ENCODE measurements at places on chromosomes 11 and 22.

- peak; percentile 28 for DNase-seq
Observed at GRCh38 chr11:125591649-125592304, 875 bp upstream of the STT3A start.

DNA sequence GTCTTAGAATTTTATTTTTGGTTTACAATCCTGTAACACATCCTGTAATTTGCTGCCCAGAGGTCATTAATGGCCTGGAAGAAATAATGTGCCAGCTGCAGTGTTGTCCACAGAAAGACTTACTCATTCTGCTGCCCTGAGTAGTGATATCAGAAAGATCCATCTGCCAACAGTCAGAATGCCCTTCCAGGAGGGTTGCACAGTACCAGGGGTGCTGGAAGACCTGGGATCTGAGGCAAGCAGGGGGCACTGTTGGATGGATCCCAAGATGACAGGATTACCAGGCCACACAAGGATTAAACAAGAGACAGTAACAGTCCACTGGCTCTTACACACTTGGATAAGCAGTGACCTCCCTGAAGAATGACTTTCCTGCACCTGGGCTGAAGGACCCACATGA, 93.8 kb upstream of the TOP3B start:
- no peak for DNase-seq

DNA sequence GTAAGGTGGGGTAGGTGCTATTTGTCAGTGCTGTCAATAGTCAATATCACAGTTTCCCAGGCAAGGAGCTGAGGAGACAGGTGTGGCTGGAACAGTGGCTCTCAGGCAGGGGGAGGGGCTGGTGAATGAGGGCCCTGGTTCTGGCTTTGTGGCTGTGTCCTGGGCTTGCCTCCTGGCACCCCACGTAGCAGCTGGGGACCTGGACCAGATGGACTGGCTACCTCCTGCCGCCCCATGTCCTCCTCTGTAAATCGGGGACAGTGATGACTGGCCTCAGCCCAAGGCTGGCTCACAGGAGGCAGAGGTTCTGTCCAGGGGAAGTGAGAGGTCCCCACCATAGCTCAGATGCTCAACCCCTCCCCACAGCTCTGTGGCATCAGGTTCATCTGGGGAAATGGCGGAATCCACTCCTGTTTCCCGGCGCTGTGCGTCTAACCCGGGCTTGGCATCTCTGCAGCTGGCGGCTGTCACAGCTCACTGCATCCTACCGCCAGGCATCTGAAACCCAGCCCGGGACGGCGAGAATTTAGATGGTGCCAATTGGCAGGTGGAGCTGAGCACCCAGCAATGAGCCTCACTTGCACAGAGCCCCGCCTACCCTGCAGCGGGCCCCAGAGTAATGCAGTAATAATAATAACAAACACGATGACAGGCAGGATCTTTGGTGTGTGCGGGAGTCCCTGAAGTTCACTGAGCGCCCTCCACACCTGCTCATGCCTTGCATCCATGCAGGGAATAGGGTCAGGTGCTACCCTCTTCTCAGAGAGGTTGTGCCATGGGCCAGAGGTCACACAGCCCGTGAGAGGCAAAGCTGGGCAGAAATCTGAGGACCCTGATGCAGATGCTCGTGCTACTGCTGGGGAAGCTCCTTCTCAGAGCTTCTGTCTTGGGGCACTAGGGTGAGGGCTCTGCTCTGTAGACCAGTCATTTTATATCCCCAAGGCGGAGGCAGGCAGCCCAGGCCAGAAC, 27.8 kb upstream of the SHISAL1 start:
- no peak for DNase-seq

GRCh38 chr11:70865356-70865755, 387.0 kb downstream of the SHANK2 start:
- DNase-seq, result no peak

DNA sequence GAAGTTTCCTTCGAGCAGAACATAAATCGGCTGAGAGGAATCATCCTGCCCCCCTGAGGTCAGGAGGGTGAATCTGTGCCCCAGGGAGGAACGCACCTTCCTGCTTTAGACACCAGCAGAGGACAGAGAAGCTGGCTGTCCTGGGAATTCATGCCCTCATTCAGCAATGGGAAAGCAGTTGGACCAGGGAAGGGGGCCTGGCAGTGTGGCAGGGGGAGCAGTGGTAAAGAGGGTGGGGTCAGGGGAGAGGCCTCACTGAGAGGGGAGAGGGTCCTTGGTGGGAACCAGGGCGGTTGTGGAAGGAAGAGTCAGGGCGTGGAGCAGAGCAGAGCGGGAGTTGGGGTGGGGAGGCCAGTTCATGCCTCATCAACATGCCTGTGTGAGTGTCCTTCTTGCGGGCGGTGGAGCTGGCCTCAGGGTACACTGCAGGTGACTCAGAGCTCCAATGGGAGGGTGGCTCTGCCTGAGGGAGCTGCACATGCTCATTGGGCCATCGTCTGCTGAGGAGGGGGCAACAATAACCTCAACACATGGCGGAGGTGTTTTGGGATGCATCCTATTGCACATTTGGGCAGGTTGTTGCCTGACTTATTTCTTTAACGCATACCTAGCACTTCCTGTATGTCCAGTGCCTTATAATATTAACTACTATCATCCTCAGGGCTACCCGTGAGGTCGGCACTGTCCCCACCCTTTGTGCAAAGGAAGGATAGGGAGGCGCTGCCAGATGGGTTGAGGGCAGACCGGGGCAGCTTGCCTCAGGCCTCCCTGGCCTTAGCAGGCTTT, 23.2 kb downstream of the MED15 start:
- DNase-seq, result no peak

DNA sequence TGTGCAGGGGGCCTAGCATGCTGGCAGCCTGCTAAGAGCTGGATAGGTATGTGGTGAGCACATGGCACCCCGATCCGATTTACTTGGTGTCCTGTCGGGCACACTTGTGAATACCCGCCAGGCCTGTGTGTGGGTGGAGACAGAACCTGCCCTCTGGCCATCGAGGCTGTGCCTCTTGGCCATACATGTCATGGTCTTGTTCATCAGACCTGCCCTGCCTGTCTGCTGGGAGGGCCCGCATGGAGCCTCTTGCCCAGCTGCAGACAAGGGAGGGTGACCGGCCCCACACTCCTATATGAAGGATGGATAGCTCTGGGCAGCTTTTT, 310.2 kb downstream of the TBC1D22A start:
- DNase-seq, result no peak

DNA sequence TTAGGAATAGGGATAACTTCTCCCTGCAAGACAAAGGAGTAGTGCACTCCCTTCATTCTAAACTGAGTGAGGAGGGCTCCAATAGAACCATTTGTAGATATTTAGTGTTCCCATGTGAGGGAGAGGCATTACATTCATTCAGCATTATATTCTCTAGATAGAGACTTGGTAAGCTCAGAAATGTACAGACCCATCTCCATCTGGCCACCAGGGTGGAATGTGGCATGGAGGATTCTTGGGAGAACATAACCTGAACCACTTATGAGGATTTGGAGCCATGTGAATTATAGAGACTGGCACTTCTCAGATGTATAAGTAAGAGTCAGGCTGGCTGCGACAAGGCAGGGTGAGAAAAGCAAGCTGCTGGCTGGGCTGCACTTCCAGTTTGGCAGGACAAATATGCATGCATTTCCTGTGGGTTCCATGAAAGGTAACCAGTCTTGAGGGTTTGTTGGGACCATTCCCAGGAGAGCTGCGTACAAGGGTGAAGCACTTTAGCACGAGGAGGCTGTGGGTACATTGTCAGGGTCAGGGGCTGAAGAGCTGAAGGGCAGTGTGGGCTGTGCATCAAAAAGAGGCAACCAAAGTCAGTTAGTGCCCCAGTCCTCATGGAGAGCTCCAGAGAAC, 9.2 kb downstream of the RRP8 start:
- DNase-seq, result no peak

GRCh38 chr11:130775306-130776060, 140.8 kb downstream of the SNX19 start:
- no peak for DNase-seq

GRCh38 chr11:128741916-128742315, 48.0 kb downstream of the FLI1 start:
- no peak for DNase-seq

GRCh38 chr11:94405062-94405833, 4.0 kb upstream of the GPR83 start:
- DNase-seq, result no peak

- no peak for DNase-seq
Observed at GRCh38 chr22:49613511-49614270, 214.0 kb downstream of the BRD1 start.

DNA sequence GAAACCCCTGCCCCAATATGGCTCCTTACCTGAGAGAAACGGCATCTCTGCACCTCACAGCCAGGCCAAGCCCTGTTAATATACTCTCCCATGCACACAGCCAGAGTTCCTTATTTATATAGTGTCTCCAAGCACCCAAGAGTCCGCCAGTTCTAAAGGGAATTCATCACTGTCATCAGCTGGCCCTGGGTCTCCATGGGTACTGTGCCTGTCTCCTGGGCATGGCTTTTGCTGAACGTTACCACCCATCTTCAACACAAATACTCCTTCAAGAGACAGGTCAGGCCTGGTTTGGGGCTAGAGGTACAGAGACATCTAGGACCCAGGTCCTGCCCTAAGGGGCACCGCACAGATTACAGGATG, 1.6 kb upstream of the ATG16L2 start:
- no peak for DNase-seq

DNA sequence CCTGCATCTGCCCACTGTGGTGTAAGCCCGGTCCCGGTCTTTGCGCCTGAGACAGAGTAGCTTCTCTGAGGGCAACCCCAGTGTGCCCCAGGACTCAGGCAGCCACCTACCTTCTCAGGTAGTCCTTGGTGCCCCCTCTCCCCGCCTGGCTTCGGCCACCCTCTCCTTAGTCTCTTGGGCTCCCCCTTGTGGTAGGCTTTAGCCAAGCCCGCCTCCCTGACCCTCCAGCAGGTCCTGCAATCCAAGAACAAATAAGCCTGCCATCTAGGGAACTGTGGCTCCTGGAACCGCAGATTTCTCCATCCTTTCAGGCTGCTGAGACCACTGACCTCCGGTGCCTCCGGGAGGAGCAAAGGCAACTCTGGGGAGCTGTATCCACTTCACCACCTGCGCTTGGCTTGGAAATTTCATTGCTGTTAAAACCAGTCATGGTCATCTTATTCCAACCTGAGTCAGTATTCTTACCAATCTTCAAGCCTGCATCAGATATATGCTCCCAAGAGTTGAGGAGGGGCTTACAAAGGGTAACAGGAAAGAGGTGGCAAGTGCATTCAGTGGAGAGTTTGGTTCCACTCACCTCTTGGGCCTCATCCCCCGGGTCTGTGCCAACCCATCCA, 52.8 kb upstream of the TENM4 start:
- peak; percentile 64 for DNase-seq

DNA sequence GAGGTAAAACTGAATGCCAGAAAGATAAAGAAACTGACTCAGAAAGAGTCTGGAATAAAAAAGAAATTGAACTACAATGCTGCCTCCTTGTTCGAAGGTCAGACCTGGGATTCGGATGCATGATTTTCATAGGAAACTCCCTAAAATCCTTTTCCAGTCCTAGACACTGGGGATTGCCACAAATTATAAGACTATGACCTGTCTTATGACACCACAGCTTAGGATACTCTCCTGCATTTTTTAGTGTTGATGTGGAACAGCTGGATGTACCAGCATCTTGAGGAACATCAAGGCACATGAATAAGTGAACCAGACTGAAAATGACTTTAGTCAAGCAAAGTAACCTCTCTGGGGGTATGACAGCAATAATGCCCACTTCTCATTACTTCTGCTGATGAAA, 9.0 kb downstream of the KIRREL3 start:
- no peak for DNase-seq

DNA sequence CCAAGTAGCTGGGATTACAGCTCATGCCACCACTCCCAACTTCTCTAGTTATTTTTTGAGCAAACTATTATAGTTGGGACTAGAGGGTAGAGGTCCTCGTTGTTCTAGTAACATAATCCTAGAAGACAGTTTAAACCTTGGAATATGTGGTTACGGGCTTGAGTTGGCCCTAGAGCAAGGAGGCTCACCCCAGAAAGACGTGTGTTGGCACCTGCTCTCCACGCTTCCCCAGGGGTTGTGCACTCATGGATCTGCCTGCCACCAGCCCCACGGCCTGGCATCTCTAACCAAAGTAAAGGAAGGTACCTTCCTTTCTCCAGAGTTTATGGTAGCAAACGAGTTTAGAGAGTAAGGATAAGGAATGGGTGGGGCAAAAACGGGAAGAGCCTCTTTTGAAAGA, 79.0 kb downstream of the SCN3B start:
- no peak for DNase-seq

GRCh38 chr22:47371263-47372090, 609.0 kb downstream of the TBC1D22A start:
- no peak for DNase-seq

DNA sequence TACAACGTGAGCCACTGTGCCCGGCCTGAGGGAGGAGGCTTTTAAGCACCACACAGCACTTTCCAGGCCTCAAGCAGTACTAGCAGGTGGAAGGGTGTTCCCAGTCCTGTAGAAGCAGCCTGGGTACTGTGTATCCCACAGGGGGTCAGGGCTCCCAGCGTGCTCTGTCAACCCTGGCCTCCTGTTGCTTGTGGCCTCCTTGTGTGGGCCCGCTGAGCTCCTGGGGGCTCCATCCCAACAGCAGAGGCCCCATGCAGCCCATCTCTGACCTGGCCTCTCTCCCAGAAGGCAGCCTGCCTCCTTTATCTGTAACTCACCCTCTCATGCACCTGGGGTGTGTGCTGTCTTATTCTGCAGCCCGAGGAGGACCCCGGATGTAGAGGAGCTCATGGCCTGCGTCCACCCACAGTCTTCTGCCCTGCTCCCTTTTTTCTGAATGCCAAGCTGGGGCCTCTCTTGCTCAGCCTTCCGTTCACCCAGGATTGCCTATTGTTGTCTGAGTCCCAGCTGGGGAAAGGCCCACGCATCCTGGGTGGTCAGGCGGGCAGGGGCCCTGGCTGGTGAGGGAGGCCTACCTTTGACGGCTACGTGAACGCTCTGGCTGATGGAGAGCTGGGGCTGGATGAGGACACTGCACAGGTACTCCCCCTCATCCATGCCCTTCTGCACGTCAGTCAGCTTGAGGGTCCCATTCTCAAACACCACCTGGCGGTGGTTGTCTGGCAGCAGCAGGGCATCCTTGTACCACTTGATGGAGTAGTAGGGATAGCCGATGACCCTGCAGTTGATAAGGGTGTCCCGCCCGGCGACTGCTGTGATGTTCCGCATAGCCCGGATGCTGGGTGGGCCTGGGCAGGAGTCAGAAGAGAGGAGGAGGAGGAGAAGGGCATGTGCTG, 188.5 kb downstream of the CEP164 start:
- DNase-seq, result no peak

DNA sequence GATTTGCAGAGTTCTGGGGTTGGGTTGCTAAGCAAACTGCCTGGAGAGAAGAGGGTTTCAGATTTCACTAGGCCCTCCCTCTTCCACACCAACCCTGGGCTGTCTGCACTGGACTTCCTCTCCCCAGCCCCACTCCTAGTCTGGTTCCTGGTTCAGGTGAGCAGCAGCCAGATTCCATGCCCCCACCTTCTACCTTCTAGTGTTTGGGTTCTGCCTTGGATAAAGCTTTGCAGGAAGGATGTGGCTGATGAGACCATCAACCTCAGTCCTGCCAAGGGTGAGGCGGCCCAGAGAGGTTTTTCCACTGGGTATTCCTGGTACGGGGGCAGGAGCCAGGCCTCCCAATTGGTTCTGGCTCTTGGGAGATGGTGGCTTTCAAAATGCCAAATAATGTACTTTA, 68.3 kb downstream of the BCR start:
- DNase-seq, result no peak

GRCh38 chr11:13367115-13367514, 89.5 kb downstream of the BMAL1 start:
- DNase-seq, result no peak

Data from NAMALWA (cell line).